ENCODE measurements at places on chromosomes 1 and 21.

DNA sequence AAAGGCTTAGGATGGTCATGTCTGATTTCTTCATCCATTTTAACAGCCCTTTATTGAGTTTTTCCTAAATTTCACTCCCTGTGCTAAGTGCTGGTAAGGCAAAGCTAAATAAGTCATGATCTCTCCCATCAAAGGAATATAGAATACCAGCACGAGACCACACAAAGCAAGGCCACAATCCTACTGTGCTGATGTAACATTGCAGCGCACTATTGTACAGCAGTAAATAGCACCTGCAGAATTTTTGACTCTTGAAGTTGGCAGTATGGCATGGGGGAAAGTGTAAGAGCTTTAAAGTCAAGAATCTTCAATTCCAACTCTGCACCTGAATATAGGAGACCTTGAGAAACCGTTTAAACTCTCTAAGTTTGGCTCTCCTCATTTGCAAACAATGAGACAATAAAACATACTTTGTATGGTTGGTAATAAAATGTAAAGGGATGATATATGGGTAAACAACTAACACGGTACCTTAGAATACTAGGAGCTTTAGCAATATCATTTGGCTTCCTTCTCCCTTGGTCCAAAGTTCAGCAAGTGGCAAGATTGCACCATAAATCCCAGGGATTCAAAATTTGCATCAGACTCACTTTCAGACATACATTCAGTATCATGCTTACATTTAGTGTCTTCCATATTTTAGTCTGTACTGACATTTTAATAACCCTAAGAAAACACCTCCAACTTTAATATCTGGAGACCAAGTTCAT lies 132.9 kb upstream of the PRDX6 start:
- DNase-seq: no peak
- H3K4me1 ChIP-seq: no peaks in the 10 kb centered on the region
- H3K27me3 ChIP-seq: no peaks in the 10 kb centered on the region
- H3K36me3 ChIP-seq: no peaks in the 10 kb centered on the region

- H3K36me3 ChIP-seq: peaks cover 25% of the 10 kb centered on the region
- H3K27ac ChIP-seq: no peak overlapping the region
- H3K27me3 ChIP-seq: no peaks in the 10 kb centered on the region
- H3K4me3 ChIP-seq: no peak overlapping the region
Observed at GRCh38 chr1:90027281-90027680, 32.4 kb downstream of the ZNF326 start.

GRCh38 chr1:152954436-152954835 lies 7.4 kb downstream of the SPRR5 start:
- no peaks in the 10 kb centered on the region for H3K4me1 ChIP-seq
- no peak overlapping the region for H3K27ac ChIP-seq
- H3K4me3 ChIP-seq: no peak overlapping the region
- no peaks in the 10 kb centered on the region for H3K36me3 ChIP-seq
- no peak for DNase-seq
- H3K27me3 ChIP-seq: no peaks in the 10 kb centered on the region

DNA sequence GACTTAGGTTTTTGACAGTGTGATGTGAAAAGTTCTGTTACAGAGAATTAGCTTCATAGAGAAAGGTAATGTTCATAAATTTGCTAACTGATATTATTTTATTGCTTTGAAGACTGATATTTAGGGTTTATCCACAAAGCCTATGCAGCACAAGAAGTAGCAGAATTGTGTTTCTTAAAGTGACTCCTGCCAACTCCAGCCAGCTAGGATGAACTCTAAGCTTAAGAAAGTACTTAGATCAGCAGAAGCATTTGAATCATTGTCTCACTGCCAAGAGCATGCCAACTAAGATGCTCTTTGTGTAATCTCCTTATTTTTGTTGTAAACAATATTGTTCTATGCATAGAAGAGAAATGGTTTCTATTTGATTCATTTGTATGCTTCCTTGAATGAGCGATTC lies 589.4 kb upstream of the ADGRL4 start:
- no peak overlapping the region for H3K27ac ChIP-seq
- no peaks in the 10 kb centered on the region for H3K27me3 ChIP-seq
- H3K4me3 ChIP-seq: no peak overlapping the region
- no peaks in the 10 kb centered on the region for H3K36me3 ChIP-seq

- peak overlapping the region; percentile 97 for H3K27ac ChIP-seq
- peaks cover 13% of the 10 kb centered on the region for H3K4me1 ChIP-seq
- no peaks in the 10 kb centered on the region for H3K27me3 ChIP-seq
- H3K4me3 ChIP-seq: peak overlapping the region; percentile 96
- DNase-seq: no peak
Observed at GRCh38 chr1:185315445-185316071, 1.5 kb downstream of the IVNS1ABP start.

- no peak overlapping the region for H3K4me3 ChIP-seq
- DNase-seq: no peak
- H3K4me1 ChIP-seq: peaks cover 8% of the 10 kb centered on the region
- H3K36me3 ChIP-seq: peaks cover 8% of the 10 kb centered on the region
- H3K27ac ChIP-seq: no peak overlapping the region
Observed at GRCh38 chr1:40094466-40095110, 2.5 kb downstream of the PPT1 start.

DNA sequence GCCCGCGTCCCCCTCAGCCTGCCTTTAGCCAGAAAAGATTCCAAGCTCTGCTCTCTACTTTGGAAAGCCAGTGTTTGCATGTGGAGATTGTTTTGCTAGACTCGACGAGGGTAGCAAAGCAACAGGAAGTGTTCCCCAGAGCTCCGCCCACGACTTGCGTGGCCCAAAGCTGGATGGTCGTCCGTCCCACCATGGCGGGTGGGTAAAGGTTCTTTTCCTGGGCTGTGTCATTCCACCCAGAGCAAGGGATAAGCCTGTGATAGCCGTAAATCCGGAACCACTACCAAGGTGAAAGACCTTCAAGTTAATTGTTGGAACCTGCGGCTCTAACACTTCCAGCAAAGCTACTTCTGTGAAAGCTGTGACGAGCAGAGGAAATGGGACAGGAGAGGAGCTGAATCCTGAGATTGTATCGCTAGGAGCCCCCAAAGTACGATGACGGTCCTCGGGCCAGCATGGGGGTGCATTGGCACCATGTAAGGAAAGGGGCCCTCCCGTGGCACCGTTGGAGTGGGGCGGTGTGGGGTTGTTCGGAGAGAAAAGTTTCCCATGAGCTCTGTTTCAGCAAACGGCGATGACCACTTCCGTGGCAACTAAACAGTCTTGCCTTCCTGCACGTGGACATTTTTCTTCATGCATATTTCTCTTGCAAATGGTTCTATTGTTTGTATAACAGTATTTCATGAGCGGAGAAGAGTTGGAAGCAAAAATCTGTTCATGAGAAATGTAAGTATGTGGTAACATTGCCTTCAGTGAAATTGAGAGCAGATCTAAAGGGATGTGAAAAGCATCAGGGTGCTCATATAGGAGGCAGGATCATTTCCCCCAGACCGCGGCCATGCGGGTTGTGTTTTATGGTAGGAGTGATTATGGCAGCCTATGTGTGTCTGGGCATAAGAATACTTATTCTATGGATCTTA lies 8.4 kb downstream of the MX2 start:
- H3K27ac ChIP-seq: no peak overlapping the region
- H3K36me3 ChIP-seq: no peaks in the 10 kb centered on the region
- peak; percentile 22 for DNase-seq
- no peaks in the 10 kb centered on the region for H3K4me1 ChIP-seq
- no peak overlapping the region for H3K4me3 ChIP-seq

- H3K27me3 ChIP-seq: no peaks in the 10 kb centered on the region
- peaks cover 16% of the 10 kb centered on the region for H3K36me3 ChIP-seq
- no peak overlapping the region for H3K27ac ChIP-seq
- H3K4me3 ChIP-seq: no peak overlapping the region
- DNase-seq: peak; percentile 3
- H3K4me1 ChIP-seq: peaks cover 7% of the 10 kb centered on the region
Observed at GRCh38 chr1:10630661-10631120, 155.9 kb downstream of the PEX14 start.

DNA sequence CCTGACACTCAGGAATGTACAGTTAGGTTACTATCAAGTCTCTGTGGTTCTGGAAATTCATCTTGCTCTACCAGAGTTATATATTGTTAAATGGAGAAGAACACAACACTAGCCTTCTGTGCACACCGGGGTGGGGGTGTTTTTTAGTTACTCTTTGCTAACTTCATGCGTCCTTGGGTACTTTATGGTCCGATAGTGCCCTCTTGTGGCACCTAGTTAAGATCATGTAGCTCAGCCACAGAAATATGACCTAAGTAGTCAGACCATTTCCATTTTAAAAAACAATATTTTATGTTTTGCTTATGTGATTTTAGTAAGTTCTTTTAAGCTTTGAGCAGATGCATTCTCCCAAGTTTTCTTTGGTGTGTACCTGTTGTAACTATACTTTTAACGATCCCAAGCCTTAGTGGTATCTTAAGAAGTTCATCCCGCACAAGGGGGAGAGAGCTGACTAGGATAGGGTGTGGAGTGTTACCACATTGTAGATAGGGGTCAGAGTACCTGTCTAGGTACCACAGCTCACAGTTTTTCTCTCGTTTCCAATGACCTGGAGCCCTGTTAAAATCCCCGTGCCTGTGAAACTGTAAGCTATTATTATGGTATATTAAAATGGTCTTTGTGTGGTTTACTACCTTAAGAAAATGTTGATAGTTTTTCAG lies 20.6 kb upstream of the SH3D21 start:
- peaks cover 65% of the 10 kb centered on the region for H3K36me3 ChIP-seq
- no peak overlapping the region for H3K4me3 ChIP-seq
- H3K27ac ChIP-seq: no peak overlapping the region

DNA sequence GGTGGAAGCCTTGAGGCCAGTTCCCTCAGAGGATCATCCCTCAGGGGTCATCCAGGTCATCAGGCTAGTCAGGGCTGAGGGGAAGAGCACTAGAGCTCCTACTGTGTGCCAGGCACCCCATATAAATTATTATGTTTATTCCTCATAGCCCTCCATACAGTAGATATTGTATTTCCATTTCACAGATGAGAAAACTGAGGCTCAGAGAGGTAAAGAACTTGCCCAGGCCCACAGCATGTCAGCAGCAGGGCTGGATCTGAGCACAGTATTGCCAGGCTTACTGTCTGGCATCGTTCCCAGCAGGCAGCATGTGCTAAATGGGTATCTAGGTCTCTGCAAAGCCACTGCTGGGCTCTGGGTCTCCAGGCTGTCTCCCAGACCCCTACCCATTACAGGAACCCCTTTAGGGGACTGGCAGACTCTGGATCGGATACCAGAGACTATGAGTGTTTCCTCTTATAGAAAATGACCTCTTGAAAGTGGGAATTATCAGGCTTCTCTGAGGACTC lies 153.3 kb downstream of the PTPRU start:
- no peak for DNase-seq
- peaks cover 2% of the 10 kb centered on the region for H3K27me3 ChIP-seq
- no peaks in the 10 kb centered on the region for H3K36me3 ChIP-seq
- H3K4me1 ChIP-seq: no peaks in the 10 kb centered on the region
- no peak overlapping the region for H3K27ac ChIP-seq

GRCh38 chr1:10691740-10692125 lies 104.7 kb downstream of the CASZ1 start:
- H3K27ac ChIP-seq: peak overlapping the region; percentile 78
- H3K27me3 ChIP-seq: no peaks in the 10 kb centered on the region
- no peaks in the 10 kb centered on the region for H3K36me3 ChIP-seq
- peaks cover 14% of the 10 kb centered on the region for H3K4me1 ChIP-seq
- H3K4me3 ChIP-seq: no peak overlapping the region

GRCh38 chr21:25813917-25814316 lies 79.1 kb downstream of the GABPA start:
- no peak overlapping the region for H3K4me3 ChIP-seq
- H3K27me3 ChIP-seq: no peaks in the 10 kb centered on the region
- DNase-seq: no peak
- no peaks in the 10 kb centered on the region for H3K4me1 ChIP-seq

- DNase-seq: no peak
- no peaks in the 10 kb centered on the region for H3K36me3 ChIP-seq
- H3K27me3 ChIP-seq: peaks cover 8% of the 10 kb centered on the region
- H3K27ac ChIP-seq: no peak overlapping the region
- H3K4me1 ChIP-seq: peaks cover 3% of the 10 kb centered on the region
Observed at GRCh38 chr1:41660570-41661427, 176.3 kb upstream of the EDN2 start.

DNA sequence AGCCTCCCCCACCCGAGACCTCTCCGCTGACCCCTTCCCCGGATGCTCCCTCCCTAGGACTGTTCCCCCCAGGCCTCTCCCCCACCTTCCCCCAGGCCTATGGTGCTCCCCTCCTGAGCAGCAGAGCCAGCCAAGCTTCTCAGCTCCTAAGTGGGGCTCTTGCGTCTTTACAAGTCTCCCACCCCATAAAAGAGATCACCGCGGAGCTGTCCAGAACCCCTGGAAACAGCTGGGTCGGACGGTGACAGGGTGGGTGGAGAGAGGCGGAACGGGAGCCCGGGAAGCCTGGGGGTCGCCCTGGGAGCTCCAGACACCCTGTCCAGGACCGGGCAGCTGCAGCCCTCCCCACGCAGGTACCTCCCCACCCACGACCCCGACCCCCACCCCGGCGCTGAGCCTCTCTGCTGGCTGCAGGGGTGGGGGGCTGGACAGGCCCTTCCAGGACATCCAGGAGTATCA lies 61.2 kb downstream of the WNT9A start:
- no peaks in the 10 kb centered on the region for H3K36me3 ChIP-seq
- no peak overlapping the region for H3K27ac ChIP-seq
- no peak overlapping the region for H3K4me3 ChIP-seq
- no peaks in the 10 kb centered on the region for H3K27me3 ChIP-seq
- DNase-seq: peak; percentile 61
- peaks cover 11% of the 10 kb centered on the region for H3K4me1 ChIP-seq

- no peak overlapping the region for H3K4me3 ChIP-seq
- H3K27ac ChIP-seq: no peak overlapping the region
- no peak for DNase-seq
- H3K36me3 ChIP-seq: no peaks in the 10 kb centered on the region
- H3K27me3 ChIP-seq: no peaks in the 10 kb centered on the region
Observed at GRCh38 chr1:168288311-168289052, 7.8 kb downstream of the TBX19 start.

DNA sequence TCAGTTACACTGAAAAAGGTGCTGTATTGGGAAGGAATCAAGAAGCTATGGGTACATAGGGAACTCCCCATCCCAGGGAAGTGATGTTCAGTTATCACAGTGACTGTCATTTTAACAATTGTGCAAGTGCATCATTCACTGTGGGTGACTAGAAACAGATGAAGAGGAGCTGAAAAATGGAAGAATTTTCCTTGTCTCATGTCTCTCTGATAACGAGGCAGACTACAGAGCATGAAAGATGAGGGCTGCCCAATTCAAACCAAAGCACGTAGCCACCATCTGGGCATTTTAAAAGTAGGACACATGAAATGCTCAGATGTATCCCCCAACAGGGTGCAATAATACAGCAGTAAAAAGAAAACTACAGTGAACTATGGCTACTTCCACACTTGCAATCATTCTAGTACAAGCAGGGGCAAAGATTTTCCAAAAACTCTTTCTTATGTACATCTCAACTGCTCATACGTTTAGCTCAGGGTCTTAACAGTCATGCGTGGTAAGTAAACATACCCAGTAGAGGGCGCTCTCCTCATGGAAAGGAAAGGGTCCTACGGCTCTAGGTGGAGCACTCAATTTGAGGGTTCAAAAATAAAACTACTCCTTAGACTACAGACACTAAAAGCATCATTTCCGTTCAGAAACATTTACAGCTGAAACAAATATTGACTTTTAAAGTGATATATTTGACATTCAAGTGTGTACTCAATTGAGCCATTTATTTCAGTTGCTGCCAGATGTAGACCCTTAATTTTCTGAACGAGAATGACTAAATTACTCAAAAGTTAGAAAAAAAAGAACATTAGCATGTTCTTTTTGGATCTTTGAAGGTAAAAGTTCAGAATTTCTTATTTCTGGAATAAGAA lies 143.2 kb downstream of the KCTD3 start:
- no peak overlapping the region for H3K27ac ChIP-seq
- no peaks in the 10 kb centered on the region for H3K4me1 ChIP-seq
- no peaks in the 10 kb centered on the region for H3K36me3 ChIP-seq

- H3K27ac ChIP-seq: no peak overlapping the region
- H3K36me3 ChIP-seq: no peaks in the 10 kb centered on the region
- DNase-seq: no peak
- H3K4me1 ChIP-seq: peaks cover 6% of the 10 kb centered on the region
- no peak overlapping the region for H3K4me3 ChIP-seq
Observed at GRCh38 chr1:5988596-5989285, 3.5 kb downstream of the NPHP4 start.

Data from lung (tissue), 17 donors.